ENCODE measurements at places on chromosomes 16 and 17.

DNA sequence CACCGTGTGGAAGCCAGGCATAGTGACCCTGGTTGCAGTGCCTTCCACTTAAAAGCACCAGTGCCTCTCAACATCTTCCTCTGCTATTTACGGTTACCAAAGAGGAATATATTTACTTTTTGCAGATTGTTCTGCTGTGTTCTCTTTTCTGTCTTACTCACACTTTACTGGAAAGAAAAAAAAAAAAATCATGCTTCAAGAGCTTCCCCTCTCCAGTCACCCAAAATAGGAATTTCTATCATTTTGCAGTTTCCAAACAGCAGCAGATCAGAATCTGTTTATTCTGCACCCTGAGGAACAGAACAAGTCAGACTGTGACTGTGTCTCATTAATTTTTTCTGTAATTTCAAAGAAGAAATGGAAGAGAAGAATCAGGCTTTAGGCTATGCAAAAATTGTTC lies 96.1 kb downstream of the KCNJ2 start:
- no peak for DNase-seq

DNA sequence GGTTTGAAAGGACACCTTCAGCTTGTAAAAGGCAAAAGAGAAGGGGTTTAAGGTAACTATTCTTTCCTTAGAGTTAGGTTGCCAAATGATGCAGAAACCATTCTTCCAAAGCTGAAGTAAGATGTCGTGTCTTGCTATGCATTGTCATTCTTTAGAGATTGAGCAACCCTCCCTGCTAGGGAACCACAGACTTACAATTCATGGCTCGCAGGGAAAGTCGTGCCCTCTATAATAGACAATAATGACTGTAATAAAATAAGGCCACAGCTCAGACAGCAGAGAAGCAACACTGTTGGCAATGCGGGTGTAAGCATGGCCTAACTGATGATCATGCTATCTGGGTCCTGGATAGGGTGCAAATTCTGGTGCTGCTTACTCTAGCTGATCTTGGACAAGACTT lies 129.6 kb upstream of the CDH13 start:
- no peak for DNase-seq

DNA sequence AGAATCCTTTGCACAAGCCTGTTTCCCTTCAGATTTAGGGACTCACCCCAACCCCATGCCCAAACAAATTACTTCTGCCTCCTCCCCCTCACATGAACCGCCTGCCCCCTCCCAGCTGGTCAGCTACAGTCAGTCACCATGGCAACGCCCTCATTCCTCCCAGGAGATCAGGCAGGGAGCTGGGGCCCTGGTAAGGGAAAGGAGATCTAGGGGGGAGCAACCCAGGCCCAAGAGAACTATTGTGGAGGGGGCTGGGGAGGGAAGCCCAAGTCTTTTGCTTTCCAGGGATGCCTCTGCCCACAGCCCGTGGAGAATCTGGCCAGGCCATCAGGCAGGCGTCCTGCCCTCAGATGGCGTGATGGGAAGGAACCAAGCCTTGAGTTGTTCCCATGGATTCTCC lies 2.8 kb downstream of the FAM171A2 start:
- DNase-seq = peak; percentile 58

- DNase-seq = no peak
Measured at GRCh38 chr16:86798247-86799041, 220.1 kb downstream of the FOXL1 start.

DNA sequence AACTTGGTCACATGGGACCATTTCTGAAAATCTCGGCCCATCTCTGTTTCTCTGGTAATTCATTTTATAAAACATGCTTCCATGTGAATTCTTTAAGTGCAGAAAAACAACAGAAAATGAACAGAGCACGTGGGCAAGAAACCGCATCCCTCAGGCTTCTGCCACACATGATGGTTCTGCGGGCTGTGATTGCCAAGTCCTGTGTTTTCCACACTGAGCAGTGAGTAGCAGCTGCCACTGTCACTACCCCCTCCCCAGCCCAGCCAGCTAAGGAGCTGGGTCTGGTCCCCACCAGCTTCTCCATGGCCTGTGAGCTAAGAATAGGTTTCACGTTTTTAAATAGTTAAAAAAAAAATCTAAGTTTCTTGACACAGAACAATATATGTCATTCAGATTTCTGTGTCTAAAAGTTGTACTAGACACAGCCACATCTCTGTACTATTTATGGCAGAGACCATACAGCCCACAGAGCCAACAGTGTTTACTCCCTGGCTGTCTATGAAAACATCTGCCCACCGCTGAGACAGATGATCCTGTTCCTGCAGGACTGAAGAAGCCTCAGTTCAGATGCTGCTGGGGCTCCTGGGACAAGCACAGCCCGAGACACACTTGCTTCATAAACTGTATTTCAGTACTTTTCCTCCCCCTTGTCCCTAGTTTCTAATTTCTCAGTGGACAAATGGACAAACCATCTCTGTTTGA lies 41.5 kb downstream of the USP22 start:
- DNase-seq = no peak

- no peak for DNase-seq
Measured at GRCh38 chr17:48215583-48216139, 108.1 kb downstream of the SNX11 start.

DNA sequence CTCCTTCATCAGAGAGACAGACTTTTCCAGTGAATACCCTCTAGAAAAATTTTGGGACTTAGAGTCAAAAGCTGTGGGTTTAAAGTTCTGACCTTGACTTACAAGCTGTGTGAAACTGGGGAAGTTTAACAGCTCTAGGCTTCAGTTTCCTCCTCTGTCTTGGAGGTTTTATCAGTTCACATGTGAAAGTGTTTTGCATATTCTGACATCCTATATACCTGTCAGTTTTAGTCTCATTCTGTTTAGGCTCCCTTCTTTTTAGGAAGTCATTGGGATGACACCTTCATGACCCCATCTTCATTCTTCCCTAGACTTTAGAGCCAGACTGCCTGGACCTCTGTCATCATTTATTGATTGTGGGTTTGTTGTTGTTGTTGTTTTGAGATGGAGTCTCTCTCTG lies 44.4 kb downstream of the YPEL2 start:
- no peak for DNase-seq

DNA sequence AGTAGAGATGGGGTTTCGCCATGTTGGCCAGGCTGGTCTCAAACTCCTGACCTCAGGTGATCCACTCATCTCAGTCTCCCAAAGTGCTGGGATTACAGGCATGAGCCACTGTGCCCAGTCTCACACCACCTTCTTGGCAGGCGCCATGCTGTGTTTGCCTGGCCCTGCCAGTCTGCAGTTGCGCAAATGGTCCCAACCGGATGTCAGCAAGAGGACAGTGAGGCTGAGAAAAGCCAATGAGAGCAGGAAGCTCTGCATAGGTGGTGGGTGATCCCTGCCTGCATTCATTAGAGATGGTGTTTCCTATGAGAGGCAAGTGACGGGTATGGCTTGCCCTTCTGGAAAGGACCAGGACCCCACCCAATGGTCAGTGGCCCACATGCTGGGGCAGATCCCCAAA lies 59.3 kb downstream of the PECAM1 start:
- DNase-seq = no peak

DNA sequence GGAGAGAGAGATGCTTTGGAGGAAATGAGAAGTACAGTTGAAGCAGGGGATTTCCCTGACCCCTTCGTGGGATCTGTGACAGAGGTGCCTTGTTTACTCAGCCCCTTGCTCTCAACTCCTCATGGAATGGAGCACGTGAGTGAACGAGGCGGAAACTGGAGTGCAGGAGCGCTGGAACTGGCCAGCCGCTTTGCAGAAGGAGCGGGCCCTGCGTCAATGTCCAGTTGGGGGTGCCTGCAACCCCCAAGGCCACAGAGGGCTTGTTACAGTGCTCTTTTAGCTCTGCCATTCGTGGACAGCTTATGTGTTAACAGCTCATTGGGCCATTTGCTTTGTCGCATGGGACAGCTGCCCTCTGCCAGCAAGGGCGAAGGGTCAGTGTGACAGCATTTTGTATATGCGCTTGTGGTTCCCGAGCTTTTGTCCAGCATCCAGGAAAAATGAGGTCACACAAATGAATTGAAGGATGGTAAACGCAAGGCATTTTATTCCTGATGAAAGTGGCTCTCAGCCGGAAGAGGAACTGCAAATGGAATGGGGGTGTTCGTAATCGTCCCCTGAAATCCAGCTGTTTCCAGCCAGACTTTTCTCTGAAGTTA lies 1395.1 kb downstream of the CDH8 start:
- DNase-seq = no peak

DNA sequence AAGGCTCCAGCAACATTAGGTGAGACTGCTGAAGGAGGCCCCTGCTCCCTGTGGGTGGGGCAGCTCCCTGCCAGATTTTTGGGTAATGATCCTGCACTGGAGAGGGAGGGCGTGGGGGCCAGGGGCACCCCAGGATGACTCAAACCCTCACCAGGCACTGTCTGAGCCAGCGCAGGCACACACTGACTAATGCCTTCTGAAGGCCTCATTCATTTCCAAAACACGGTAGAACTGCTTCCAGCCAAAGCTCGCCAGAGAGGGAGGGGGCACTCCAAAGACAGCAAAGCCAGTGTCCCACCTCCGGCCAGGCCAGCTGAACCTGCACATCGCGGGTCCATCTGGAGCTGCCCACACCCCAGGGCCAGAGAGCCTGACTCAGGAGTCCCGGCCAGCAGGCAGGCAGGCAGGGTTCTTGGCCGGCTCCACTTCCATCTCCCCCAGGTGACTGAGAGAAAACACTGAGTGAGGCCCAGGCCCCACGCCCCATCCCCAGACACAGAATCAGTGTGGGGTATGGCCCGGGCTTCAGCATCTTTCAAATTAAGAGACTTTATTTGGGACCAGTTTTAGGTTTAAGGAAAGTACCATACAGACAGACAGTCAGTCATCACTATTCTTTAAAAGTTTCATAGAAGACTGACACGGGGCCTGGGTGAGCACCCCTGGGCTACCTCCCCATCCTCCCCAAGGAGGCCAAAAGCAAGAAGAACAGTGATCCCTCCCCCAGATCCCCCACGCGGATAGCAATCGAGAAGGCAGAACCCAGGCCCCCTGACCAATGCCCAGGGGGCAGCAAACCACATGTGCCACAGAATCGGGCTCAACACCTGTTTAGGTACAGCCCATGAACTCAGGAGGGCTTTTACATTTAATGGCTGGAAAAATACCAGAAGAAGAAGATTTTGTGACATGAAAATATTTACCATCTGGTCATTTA lies 2.3 kb downstream of the PIEZO1 start:
- no peak for DNase-seq

- DNase-seq = no peak
Measured at GRCh38 chr17:55634702-55635101, 88.0 kb downstream of the TMEM100 start.

DNA sequence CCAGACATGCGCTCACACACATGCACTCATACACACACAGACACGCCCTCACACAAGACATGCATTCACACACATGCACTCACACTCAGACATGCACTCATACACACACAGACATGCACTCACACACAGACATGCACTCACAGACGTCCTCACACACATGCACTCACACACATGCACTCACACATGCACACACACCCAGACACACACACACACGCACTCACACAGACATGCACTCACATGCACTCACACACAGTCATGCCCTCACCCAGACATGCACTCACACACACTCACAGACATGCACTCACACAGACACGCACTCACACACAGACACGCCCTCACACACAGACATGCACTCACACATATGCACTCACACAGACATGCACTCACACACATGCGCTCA lies 2.1 kb upstream of the ZNF469 start:
- no peak for DNase-seq
